ENCODE measurements at places on chromosomes 4 and X. TPM values are rescaled to one million over a fixed set of nuclear protein-coding genes. Genes with fewer than 3 reads are reported as not detected.
A peak's percentile ranks its signal among the peaks of the same experiment; 100 is the strongest.

The EXOC1L gene
- polyA plus RNA-seq = not detected

The CCNB3 gene
- polyA plus RNA-seq = 0.40 TPM

The CCNI gene
- polyA plus RNA-seq = 242 TPM

The IRS4 gene
- 0.12 TPM for polyA plus RNA-seq

The CDKL5 gene
- 5.0 TPM for polyA plus RNA-seq

The MAGEA12 gene
- polyA plus RNA-seq = not detected

The GAR1 gene
- 37.4 TPM for polyA plus RNA-seq

The SSX2 gene
- not detected for polyA plus RNA-seq

DNA sequence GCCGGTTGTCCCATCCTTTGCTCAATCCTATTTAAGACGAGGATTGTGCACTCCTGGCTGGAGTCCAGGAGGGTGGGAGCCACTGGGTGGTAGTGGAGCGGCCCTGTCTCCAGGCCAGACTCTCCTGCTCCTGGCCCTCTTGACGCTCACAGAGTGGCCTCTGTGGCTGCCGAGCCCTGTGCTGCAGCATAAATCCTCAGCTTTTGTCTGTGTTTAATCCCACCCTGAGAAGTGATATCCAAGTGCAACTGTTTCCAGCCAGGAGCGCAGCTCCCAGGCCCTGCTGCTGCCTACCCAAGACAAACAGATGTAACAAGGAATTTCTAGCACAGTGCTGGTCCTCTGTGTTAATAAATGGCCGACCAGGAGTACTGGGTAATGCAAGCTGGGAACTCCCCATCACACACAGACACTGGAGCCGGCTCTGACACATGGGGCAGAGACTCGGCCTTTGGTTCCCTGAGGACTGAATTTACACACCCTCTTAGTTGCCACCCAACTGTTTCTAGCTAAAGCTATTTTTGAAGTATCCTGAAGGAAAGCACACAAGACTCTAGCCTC is 85.3 kb downstream of the GATB start:
- no peak for DNase-seq

- no peak for DNase-seq
These were observed 97.0 kb upstream of the STIM2 start for GRCh38 chr4:26763648-26764047.

DNA sequence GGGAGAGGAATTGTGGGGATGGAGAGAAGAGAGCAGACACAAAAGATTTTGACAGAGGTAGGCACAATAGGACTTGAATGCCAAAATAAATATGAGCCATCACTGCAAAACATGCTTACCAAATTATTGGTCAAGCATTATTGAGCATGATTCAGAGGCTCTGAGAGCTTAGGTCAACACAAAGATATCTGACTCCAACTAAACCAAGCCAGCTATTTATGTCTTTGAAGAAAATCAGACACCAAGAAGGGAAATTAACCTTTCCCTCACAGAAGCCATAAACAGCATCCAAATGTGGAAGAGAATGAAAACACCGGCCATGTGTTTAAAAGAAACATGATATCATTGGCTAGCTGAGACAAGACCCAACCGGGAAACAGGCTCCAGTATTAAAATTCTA is 323.2 kb downstream of the RAB28 start:
- DNase-seq = no peak

- no peak for DNase-seq
These were observed 76.5 kb upstream of the MSX1 start for GRCh38 chr4:4782969-4783368.

- no peak for DNase-seq
These were observed 9.8 kb downstream of the NKX3-2 start for GRCh38 chr4:13534344-13535063.

GRCh38 chr4:105967058-105967658 is 71.9 kb downstream of the NPNT start:
- DNase-seq = no peak

DNA sequence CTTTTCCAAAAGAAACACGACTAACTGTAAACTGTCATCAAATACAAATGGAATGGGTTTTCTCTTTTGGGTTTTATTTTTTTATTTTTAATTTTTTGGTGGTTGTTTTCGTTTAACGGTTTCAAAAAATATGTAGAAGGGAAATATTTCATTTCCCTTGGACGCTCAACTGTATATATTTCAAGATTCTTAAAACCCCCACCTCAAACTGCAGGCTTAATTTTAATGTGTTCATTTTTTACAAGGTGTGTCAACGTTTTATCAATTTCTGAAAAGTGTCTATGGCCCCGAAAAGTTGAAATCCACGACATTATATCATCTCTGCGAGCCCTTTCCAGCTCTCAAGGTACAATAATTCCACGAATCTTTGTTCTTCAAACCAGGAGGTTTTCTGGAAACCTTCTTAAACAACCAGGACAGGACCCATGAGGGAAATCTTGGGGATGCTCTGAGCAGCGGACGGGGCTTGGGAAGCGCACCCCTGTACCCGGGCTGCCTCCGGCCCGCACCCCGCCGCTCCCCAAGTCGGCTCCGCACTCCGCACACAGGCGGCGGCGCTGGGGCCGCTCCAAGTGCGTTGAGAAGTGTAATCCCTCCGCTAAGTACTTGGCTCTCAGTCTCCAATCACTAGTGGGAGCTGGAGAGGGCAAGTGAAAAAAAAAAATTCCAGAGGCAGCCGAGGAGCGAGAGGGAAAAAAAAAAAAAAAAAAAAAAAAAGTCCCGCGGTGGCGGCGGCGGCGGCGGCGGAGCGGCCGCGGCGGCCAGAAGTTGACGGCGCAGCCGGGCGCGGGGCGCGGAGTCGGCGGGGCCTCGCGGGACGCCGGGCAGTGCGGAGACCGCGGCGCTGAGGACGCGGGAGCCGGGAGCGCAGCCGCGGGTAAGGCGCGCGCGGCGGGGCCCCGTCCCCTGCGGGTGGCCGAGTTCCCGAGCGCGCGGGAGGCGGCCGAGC is at the start of gene BMPR1B:
BMPR1B (plus strand) TSS at position 764 of the 949 bp plus-strand sequence. CDS start 346,470 bp downstream, outside the sequence.
- peak; percentile 56 for DNase-seq

DNA sequence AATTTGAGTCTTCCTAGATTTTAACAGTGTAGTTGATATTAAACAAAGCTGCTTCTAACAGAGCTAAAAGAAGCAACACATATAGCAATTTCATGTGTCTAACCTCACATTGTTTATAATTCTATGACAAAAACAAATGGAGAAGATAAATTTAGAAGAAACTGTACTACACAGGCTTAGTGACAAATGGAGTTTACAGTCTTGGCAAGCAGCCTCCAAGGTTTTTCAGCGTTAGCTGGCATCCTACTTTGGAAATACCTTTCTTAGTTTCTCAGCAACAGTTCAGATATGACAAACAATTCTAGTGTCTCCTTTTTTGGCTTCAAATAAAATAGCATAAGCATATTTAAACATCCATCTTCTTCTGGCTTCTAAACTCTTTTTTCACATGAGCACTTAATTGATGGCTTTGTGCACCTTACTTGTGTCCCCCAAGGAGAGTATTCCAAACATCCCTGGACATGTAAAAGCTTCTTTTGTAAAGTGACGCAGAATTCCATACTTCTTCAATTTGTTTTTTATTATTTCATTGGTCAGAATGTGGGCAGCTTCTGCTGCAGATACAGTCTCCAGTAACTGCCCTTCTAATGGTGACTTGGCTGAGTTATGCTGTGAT is 249.8 kb downstream of the ANTXR2 start:
- DNase-seq = peak; percentile 29

DNA sequence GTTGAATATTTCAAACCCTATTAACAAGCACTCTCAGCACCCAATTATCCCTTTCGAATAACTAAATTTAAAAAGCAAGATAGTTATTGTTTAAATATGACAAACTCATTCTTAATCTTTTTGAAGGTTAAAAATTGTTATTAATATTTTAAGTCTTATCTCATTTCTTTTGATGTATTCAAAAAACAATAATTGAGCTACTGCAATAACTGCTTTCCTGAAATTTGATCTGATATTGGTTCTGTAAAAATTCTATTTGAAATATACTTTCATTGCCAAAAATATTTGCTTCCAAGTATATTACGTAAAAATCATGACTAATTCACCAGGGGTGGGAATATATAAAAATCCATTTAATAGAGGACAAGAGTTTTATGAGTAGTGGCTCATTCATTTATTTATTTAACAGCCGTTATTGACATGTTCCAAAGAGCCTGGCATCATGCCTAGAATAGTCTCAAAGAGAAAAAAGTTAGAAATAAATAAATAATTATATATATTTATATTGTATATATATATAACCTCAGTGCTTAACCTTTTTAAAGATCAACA is 34.4 kb downstream of the GLRA3 start:
- DNase-seq = no peak

- DNase-seq = no peak
These were observed 1186.1 kb downstream of the NLGN4X start for GRCh38 chrX:5042563-5042962.

DNA sequence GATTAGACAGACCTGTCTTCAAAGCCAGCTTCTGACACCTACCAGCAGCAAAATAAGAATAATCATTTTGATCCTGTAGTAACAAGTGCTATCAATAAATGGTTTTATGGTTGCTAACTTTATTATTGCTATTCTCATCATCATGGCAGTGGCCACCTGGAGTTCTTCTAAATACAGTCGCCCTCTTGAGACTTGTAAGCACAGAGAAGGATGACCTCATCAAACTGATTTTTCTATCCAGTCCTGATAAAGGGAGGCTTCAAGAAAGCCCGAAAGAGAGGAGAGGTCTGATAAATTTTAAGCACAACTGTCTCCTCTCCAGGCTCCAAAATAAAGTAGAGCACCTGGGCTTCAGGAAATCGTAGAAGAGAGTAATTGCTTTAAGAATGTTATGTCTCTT is 286.4 kb downstream of the USP46 start:
- DNase-seq = no peak

DNA sequence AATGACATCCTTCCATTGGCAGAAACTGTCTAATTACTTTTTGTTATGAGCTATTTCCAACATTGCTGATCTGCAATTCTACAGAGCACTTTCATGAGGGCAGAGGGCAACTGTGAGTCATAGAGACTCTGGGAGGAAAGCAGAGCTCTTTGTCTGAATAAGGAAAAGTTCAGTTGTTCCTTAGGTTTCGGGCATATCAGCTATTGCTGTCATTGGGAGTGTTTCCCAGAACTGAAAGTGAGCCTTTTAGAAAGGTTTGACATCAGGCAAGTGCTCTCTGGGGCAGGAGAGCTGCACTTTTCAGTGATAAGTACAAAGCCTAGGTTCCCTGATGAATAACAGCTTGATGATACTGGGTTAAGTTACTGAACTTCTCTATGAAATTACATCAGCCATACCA is 119.2 kb upstream of the EDNRA start:
- DNase-seq = peak; percentile 87

DNA sequence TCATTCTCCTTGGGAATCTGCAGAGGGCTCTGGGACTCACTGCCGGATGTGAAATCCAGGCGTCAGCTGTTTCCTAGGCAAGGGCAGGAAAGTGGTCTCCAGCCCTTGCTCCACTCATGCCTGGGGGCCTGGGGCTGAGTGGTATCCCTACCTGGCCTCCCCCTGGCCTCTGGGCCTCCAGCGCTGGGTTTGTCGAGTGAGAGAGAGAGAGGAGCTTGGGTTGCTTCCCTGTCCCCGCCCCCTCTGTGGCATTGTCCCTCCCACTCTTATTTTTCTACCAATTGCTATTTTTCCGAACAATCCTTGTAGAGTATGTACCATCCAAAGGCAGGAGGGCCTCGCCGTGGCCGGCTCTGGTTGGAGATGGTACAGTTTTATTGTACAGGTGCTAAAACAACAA is 53.1 kb downstream of the ELF4 start:
- DNase-seq = no peak

- no peak for DNase-seq
These were observed 112.1 kb downstream of the MGST2 start for GRCh38 chr4:139777757-139778156.

DNA sequence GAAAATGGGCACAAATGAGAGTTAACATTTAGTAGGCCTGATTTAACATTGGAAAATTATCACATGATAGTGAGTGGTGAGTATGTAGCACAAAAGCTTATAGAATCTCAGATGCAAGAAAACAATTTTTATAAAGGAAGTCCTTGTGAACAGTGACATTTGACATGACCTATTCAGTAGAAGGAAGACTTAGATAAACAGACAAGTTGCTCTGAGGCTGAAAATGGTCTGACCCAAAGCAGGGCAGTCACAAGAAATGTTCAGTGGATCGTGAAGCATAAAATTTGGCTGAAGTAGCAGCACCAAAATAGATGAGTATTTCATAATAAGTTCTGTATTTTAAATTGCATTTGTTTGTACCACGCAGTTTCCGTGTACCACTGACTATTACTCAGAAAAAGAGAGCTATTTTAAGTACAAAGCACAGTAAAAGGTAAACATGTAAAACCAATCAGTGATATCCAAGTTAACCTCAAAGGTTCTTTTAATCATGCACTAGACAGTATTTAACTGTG is 605.7 kb upstream of the PABPC4L start:
- no peak for DNase-seq

DNA sequence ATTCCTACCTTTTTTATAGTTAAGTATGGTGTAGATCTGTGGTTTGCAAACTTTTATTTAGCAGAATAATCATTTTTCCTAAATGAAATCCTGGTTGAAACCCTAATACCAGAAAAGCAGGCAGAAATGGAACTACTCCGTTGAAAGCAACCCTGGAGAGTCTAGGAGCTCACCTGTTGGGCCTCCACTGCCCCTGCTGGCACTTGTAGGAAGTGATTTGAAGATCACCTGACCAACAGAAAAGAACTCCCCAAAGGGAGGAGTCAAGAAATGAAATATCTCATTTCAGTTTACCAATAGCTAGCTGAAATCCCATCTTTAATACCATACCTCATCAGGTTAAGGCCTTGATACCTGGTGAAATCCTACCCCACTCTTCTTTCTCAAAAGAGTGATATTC is 277.1 kb downstream of the KLHL13 start:
- DNase-seq = no peak

GRCh38 chr4:48472794-48473193 is 10.3 kb upstream of the SLC10A4 start:
- DNase-seq = no peak

- DNase-seq = no peak
These were observed 37.0 kb downstream of the HTT start for GRCh38 chr4:3111461-3111860.

GRCh38 chrX:38774249-38774648 is 27.0 kb upstream of the MID1IP1 start:
- DNase-seq = no peak

GRCh38 chr4:338759-339097 is 1.1 kb downstream of the ZNF141 start:
- no peak for DNase-seq

- DNase-seq = no peak
These were observed 62.5 kb upstream of the ENPP6 start for GRCh38 chr4:184280137-184280536.

GRCh38 chrX:112834031-112834845 is 6.4 kb downstream of the AMOT start:
- no peak for DNase-seq

GRCh38 chr4:112807083-112807482 is 170.1 kb downstream of the LARP7 start:
- DNase-seq = no peak

DNA sequence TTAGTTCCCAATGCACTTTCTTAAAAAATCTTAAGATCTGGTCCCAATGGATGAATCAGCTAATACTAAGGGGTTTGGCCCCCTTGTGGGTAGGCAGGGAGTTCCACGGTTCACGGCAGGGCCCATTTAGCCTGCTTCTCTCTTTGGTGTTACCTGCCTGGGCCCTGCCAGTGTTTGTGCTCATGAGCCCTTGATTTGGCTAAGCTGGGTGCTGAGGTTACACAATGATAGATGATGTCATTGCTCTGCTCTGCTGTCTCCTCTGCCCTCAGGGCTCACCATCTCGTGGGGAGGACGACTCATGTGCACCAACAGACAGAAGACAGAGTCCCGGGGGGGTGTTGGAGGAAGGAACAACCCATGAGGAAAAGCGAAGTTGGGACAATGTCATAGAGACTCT is 24.4 kb downstream of the RTL5 start:
- DNase-seq = no peak

- no peak for DNase-seq
These were observed 88.0 kb upstream of the CBR4 start for GRCh38 chr4:169098054-169098497.

All from large intestine (tissue), 12 donors.